ENCODE measurements at places on chromosomes 2 and 18.
A peak's percentile ranks its signal among the peaks of the same experiment; 100 is the strongest.

GRCh38 chr18:47721876-47722275 is 208.6 kb downstream of the SMAD2 start:
- DNase-seq, result no peak

GRCh38 chr2:168910330-168910729 is 9.2 kb downstream of the G6PC2 start:
- no peak for DNase-seq

GRCh38 chr2:74507926-74508520 is 528 bp upstream of the PCGF1 start:
- DNase-seq, result no peak

GRCh38 chr2:197677483-197677882 is 2.1 kb upstream of the RFTN2 start:
- no peak for DNase-seq

- DNase-seq, result no peak
Measured at GRCh38 chr18:22173928-22174301, 4.5 kb downstream of the GATA6 start.

GRCh38 chr18:50451100-50451842 is 76.4 kb downstream of the SKA1 start:
- no peak for DNase-seq

- DNase-seq, result no peak
Measured at GRCh38 chr2:170689481-170689880, 25.7 kb upstream of the SP5 start.

- DNase-seq, result no peak
Measured at GRCh38 chr2:241228860-241229516, 40.5 kb downstream of the ANO7 start.

GRCh38 chr2:130261970-130262760 is 63.9 kb upstream of the TUBA3E start:
- no peak for DNase-seq

- DNase-seq, result no peak
Measured at GRCh38 chr2:68325056-68325455, 5.3 kb upstream of the CNRIP1 start.

- DNase-seq, result no peak
Measured at GRCh38 chr2:18527822-18528221, 32.6 kb downstream of the RDH14 start.

DNA sequence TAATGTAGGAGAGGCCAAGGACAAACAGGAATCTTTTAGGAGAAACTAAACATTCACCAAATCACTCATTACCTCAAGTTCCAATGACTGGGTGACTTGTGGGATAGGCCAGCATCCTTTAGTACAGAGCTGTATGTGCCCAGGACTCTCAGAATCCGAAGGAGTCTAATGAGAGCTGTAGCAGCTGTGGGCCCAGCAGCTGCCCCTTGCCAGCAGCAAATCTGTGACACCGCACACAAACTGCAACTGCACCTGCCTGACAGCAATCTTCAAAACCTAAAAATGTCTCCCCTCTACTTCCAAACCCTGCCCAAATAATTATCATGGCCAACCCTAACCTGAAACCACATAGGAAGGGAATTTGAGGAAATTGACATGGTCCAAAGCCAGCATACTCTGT is 44.5 kb upstream of the ACVR2A start:
- no peak for DNase-seq

DNA sequence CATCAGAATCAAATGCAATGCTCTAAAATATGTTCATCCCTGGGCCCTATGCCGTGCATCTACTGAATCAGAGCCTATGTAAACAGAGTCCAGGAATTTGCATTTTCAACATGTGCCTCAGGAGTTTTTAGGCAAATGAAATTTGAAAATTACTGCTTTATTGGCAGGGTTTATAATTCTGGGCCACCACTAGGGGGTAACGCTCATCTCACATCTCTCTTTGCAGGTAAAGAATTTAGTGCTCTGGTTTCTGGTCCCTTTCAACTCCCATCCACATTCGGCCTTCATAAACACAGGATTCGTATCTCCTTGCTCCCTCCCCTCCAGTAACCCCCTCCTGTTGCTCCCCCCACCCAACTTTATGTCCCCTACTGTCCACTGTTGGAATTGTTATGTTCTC is 49.3 kb downstream of the LYPD6B start:
- no peak for DNase-seq

- DNase-seq, result peak; percentile 75
Measured at GRCh38 chr2:8303322-8303832, 378.5 kb upstream of the ID2 start.

DNA sequence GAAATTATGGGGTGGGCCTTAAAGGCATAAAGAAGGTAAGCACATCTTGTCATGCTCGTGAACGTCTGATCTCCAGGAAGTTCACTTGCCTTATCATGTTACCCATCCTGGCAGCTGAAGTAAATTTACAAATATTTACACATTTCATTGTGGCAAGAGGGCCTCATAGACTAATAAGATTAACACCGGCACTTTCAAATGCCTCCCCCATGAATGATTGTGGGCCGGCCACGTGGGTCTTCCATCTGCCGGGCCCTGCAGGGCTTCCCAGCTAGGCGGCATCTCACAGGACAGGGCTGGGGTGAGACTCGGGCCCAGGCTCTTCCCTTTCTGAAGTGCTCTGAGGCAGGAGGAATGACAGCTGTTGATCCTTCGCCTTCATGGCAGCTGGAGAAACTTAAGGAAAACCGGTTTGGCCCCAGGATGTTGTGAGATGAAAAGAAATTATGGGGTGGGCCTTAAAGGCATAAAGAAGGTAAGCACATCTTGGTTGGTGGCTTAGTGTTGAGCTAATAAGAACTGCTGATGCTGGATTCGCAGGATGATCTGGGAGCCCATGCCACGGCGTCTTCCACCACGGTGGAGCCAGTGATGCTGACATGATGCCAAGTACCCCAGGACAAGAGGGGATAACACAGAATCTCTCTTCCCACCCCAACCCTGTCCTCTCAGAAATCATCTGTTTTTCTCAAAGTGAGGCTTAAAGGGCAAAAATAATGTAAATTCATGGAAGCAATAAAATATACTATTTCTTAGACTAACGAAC is 176.3 kb downstream of the SEPTIN10 start:
- no peak for DNase-seq

DNA sequence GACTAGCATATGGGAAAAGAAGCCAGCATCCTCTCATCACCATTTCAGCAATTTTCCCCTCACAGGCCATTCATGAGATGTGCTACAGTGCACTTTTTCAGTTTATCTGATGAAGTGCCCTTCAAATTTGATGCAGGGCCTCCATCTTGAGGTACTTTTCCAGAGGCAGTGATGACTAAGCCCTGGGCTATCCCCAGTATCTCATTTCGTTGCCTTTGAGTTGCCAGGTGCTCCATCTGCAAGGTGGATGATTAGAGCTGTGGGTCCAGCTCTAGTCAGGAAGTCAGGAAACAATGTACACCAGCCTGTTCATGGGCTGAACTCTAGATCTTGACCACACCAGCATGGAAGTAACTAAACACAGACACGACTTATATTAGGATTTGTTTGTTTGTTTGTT is 425.2 kb downstream of the METTL4 start:
- no peak for DNase-seq

- DNase-seq, result no peak
Measured at GRCh38 chr18:10121786-10122515, 208.1 kb downstream of the VAPA start.

- DNase-seq, result no peak
Measured at GRCh38 chr2:200746301-200746700, 65.4 kb upstream of the BZW1 start.

DNA sequence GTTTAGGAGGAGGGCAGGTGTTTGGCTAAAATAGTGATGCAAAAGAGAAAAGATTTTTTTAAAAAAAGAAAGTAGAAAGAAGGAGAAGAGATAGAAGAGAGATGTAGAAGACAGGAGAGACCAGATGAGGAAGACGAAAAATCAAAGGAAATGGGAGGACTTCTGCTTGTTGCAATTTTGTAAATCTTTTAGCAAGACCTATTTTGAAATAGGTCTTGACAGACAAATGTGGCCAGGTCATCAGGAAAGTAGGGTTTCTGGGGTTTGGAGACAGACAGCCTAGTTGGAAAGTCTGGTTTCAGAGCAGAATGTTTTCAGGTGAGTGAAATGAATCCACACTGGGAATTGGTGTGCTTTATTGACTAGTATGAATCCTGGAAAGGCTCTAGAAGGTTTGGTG is 104.5 kb upstream of the CAVIN2 start:
- no peak for DNase-seq

DNA sequence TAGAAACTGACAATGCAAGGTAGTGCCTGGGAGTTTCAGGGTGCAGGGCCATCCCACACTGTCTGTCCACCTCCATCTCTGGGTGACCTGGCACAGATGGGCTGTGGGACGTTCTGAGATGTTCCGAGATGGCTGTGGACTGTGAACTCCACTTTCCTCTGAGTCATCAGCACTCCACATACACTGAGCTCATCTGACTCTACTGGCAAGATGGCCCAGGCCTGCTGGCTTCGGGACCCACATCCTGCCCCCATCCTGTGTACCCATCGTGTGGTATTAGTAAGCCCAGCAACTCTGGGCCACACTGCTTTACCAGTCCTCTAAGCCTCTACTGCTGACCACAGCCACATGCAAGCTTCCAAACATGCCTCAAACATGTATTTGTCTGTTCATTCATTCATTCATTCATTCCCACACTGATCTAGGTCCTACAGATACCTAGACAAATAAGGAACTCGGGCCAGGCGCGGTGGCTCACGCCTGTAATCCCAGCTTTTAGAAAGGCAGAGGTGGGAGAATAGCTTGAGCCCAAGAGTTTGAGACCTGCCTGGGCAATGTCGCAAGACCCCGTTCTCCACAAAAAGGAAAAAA is 124.8 kb upstream of the CXCR4 start:
- no peak for DNase-seq

DNA sequence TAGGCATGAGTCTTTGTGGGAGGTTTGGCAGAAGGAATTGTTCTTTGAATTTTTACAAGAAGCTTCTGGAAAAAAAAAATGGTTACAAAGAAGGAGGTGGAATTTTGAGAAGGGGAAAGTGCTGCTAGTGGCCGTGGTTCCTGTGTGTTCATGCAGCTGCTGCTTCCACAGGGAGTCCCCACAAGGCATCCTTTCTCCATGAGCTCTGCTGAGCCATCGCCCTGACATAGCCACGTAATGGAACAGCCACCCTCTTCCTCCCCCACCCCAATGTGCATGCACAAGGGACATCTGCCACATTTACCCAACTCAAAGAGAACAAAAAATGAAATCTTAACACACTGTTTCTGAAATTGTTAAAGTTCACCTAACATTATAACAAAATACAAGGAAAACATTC is 529.7 kb downstream of the SATB2 start:
- DNase-seq, result no peak

- no peak for DNase-seq
Measured at GRCh38 chr18:74748809-74749208, 151.1 kb downstream of the ZNF407 start.

DNA sequence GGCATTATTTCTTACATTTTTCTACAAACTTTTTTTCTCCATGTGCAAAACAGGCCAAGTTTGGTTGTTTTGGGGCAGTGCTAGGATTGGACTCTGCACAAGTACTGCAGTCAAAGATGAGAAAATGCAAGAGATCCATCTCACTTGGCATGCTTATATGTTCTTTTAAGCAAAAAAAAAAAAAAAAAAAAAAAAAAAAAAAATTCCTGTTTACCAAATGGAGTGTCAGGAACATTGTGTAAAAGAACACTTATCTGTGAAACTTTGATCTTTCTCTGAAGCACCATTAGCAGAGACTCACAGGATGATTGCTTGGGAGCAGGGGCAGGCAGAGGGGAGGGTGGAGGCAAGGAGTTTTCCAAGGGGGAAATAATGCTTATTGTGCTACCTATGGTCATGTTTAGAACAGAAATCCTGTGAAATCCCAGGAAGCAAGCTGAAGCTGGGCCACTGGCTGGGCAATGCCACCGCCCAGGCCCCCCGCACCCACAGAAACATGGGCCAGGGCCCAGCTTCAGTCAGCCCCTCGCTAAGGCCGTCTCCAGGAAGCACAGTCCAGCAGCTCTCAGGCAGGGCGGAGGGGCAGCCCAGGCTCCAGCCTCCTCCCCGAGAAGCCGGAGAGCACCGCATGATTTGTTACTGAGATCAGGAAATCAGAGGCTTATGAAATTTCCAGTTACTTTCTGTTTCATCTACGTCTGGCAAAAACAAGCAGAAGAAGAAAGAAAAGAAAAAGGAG is 229.4 kb downstream of the ZNF516 start:
- no peak for DNase-seq

DNA sequence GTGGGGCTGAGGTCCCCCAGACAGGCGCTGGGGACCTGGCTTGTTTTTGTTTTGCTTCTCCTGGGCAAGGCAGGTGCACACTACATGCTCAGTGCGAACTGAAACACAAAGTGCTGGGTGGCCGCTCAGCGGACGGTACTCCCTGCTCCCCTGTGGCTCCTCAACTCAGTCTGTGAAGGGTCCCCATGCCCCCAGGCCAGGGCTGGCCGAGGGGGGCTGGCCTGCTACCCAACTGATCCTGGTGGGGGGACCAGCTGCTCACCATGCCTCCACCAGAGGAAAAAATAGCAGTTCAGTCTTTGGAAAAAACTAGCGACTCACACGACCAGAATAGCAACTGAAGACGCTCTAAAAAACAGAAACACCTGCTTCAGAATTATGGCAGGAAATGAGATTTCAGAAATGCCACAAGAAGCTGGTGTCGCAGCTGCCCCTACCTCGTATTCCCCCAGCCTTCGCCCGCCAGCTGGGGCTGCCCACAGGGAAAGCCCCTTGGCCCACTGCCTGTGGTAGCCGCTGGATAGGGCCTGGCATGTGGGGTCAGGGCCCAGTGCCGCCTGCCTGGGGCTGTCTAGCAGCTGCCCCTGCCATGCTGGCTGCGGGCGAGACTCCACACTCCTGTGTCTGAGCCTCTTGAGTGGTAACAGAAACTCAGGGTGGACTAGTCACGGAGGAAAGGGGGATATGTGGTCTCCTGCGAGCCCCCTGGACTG is 43.7 kb downstream of the MEX3C start:
- no peak for DNase-seq

- DNase-seq, result no peak
Measured at GRCh38 chr18:12373771-12374116, 3.3 kb downstream of the AFG3L2 start.

DNA sequence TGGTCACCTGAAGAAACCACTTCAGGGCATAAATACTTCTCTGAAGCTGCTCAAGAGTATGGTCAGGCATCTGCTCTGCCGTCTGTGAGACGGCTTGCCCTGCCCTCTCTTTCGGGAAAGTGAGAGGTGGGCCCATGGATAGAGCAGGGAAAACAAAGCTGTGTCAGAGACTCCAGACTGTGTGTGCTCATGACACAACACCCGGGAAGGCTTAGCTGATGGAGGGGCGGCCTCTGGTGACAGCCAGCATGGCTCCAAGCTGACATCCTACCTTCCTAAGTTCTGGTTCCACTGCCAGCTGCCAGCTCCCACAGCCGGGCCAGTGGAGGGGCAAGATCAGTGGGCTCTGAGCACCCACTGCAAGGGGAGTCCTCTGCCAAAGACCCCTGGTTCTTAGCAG is 215.3 kb downstream of the ANKRD30B start:
- peak; percentile 30 for DNase-seq

DNA sequence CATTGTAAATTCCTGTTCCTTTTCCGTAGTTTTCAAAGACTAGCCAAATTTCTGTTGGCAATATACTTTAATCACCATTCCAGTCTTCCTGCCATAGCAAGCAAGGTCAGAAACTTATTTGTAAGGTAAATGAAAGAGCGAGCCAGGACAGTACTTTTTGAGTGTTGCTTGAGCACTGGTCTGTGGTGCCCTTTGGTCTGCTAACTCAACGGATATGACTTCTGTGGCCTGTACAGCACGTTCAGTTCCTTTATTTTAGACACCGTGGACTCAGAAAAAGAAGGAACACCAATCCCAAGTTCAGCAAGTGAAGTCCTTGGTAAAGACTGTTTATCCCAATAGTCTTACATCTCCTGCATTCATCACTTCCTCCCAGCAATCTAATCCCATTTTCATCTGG is 166.3 kb downstream of the MYO1B start:
- DNase-seq, result no peak

All from right atrium auricular region (tissue), 2 donors.